NCI-H526 treated with DMSO at 0.1 percent for 48 hours (cell line): ENCODE measurements at places on chromosomes 5 and 9.

GRCh38 chr5:139733698-139734538 lies 61.7 kb upstream of the PSD2 start:
- peak; percentile 81 for DNase-seq

DNA sequence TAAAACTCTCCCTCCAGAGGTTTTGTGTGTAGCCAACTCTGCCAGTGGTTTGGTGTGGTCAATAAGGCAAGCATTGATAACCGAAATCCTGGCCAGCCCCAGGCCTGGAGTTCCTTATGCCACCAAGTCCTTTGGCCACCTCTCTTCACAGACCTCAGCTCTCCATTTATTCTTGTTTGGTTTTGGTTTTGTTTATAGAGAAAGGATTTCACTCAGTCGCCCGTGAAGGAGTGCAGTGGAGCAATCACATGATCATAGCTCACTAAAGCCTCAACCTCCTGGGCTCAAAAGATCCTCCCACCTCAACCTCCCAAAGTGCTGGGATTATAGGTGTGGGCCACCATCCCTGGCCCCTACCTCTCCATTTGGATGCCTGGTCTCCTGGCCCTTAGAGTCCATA lies 55.4 kb upstream of the PPARGC1B start:
- DNase-seq, result no peak

- no peak for DNase-seq
These were observed 249.6 kb downstream of the PIK3R1 start for GRCh38 chr5:68465133-68465532.

GRCh38 chr9:121156263-121156731 lies 45.4 kb downstream of the RAB14 start:
- DNase-seq, result peak; percentile 12

DNA sequence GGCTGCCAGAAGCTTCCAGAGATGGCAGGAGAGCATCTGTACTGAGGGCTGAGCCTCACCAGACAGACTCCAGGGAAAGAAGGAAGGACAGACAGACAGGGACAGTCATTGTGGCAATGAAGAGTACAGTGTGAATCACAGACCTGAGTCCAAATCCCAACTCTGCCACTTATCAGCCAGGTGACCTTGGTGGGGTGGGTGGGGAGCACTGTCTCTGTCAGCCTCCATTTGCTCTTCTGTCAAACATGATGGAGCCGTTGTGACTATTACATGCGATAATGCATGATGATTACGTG lies 85.9 kb upstream of the FSTL4 start:
- DNase-seq, result no peak

DNA sequence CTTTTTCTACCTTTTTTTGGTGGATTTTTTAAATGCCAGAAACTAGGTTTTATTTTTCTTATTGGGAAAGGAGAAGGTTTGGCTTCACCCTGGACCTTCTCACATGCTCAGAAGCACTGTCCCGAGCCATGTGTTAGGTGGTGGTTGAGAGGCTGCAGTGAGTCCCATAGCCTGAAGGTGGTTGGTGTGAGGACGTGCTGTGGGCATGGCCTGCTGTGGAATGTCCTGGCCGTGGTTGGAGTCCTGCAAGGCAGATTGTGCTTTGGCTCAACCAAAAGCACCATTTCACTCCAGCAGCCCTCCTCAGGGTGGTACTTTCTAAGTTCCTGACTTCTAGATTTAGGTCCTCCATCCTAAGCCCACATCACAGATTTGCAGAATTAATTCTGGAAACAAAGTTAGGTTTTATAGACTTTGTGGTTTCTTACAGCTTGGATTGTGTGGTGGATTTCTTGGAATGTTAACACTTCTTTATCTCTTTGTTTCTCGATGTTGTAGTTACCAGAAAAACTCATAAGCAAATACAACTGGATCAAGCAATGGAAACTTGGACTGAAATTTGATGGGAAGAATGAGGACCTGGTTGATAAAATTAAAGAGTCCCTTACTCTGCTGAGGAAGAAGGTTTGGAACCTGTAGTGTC lies 22.6 kb downstream of the OTULIN start:
- no peak for DNase-seq

DNA sequence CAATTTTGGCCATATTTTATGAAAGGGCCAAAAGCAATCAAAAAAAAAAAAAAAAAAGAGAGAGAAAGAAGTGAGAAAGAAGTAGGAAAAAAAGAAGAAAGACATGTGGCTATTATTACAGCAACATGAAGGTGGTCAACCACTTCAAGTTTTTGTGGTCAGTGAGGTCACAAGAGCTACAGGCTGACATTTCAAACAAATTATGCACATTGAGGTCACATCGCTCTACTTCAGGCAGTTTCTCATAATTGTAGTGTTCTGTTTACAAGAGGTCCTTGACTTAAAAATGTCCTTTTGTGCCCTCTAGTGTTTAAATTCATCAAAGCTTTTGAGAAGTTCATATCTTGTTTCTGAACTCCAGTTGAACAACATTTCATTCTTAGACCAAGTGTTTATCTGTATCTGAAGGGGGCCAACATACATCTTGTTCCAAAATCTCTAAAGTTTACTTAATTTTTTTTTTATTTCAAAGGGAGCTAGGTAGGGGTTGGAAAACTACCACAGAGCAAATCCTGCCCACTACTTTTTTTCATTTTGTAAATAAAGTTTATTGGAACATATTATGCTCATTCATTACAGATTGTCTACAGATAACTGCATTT lies 513.1 kb downstream of the PDE4D start:
- DNase-seq, result peak; percentile 9

GRCh38 chr9:34072410-34072809 lies 23.7 kb upstream of the UBAP2 start:
- DNase-seq, result no peak

DNA sequence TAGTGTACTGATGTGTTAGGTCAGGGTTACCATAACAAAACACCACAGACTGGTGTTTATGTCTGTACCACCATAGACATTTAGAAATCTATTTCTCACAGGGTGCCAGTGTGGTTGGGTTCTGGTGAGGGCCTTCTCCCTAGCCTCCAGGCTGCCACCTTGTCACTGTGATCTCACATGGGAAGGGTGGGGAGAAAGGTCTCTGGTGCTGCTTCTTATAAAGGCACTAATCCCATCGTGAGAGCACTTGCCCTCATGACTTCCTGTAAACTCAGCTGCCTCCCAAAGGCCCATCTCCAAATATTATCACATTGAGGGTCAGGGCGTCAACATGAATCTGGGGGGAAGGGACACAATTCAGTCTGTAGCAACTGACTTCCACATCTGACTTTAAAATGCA lies 49.8 kb downstream of the PIK3R1 start:
- no peak for DNase-seq

DNA sequence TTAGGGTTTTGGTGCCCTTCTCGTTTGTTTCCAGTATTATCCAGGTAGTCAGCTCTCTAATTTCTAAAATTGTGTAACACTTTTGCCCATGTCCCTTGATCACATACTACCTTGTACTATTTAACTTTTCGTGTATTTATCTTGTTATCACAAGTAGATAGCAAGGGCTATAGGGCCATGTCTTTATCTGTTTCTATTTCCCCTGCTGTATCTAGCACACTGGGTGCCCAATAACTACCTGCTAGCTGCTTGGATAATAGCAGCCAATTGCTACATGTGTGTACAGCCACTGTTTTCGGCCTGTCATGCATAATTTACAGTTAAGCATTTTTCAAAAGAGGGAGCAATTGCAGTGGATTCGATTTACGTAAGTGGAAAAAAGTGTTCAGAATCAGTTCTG lies 64.8 kb upstream of the TNFAIP8 start:
- DNase-seq, result no peak

DNA sequence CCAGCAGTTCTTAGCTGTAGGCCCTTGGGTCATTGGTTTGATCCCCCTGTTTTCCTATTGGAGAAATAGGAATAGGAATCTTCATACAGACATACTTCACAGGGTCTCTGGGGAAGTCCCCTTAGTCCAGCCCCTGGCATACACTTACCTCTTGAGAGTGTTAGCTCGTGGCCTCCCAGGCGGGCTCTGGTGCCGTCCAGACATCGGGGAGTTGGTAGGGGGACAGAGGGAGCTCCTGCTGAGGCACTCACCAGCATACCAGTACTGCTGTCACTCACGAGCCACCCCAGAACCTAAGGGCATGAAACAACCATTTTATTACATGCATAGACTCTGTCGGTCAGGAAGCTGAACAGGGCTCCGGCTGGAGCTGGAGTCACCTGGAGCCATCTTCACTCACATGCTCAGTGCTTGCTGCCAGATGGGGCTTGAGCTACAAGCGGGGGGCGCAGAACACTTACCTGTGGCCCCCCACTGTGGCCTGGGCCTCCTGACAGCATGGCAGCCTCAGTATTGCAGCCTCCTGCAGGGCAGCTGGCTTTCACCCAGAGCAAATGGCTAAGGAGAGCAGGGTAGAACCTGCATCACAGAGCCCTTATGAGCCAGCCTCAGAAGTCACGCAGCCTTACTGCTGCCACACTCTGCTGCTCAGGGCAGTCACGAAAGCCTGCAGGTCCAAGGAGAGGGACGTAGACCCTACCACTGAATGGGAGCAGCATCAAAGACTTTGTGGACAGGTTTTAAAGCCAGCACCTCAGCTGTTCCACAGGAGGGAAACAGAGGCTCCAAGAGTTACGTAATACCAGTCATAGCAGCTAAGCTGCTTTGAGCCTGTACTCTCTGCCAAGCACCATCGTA lies 58.3 kb upstream of the ANGPTL2 start:
- DNase-seq, result no peak

- DNase-seq, result no peak
These were observed 10.8 kb upstream of the SPATA24 start for GRCh38 chr5:139414581-139415130.

DNA sequence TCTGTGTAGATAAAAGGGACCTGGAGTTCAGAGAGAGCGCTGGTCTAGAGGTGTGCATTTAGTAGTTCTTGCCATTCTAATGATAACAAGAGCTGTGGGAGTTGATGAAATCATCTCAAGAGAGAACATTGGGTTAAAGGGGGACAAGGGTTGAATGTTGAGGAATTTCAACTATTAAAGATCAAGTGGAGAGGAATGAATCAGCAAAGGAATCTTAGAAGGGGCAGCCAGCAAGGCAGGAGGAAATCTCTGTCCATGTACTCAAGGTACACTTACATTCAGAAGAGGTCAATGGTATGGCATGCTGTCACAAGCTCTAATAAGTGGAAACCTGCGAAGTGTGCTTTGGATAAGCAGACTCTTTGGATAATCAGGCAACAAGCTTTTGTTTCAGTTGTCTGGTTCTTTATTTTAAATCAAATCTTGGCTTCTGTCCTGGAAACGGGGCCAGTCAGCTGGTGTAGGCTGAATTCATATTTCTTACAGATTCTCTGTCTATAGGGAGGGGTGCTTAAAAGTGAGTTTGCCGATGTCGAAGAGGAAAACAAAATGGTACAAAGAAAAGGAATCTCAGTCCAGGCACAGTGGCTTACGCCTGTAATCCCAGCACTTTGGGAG lies 320.5 kb upstream of the CD180 start:
- DNase-seq, result no peak

GRCh38 chr9:113311961-113312360 lies 8.8 kb upstream of the RNF183 start:
- no peak for DNase-seq

DNA sequence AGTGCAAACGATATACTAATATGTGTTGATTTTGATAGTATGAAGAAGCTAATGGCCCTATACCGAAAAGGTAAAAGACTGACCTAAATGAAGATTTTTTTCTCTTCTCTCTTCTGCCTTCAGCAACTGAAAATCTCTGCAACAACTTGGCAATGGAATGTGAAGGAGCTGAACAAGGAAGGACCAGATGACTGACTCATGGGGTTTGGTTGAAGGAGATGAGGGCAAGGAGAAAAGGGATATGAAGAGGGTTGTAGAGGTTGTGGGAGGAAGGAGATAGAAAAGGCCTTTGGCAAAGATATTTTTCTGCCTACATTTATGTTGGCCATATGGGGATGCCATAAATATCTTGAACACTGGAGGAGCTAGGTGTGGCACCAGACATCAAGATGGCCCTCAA lies 129.7 kb upstream of the CHD1 start:
- DNase-seq, result no peak

GRCh38 chr5:61748121-61748520 lies 416.1 kb downstream of the ZSWIM6 start:
- DNase-seq, result no peak

DNA sequence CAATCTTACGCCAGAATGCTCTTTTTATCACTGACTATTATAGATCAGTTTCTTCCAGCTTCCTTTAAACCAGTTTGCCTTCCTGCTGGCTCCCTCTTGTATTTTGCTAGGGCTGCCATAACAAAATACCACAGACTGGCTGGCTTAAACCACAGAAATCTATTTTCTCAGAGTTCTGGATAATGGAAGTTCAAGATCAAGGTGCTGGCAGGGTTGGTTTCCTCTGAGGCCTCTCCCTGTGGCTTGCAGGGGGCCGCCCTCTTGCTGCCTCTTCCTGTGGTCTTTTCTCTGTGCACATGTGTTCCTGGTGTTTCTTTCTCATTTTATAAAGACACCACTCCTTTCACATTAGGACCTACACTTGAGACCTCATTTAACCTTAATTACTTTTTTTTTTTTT lies 6.8 kb upstream of the FXN start:
- no peak for DNase-seq

DNA sequence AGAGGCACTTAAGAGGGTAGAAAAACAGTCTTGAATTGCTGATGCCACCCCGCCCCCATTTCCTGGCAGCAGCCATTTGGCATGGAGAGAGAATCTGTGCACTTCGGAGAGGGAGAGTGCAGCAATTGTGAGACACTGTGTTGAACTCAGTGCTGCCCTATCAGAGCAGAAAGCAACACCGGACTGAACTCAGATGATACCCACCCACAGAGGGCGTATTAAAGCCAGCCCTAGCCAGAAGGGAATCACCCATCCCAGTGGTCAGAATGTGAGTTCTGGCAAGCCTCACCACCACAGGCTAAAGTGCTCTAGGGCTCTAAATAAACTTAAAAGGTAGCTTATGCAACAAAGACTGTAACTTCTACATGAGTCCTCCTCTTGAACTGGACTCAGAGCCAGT lies 88.4 kb upstream of the RGS7BP start:
- no peak for DNase-seq

DNA sequence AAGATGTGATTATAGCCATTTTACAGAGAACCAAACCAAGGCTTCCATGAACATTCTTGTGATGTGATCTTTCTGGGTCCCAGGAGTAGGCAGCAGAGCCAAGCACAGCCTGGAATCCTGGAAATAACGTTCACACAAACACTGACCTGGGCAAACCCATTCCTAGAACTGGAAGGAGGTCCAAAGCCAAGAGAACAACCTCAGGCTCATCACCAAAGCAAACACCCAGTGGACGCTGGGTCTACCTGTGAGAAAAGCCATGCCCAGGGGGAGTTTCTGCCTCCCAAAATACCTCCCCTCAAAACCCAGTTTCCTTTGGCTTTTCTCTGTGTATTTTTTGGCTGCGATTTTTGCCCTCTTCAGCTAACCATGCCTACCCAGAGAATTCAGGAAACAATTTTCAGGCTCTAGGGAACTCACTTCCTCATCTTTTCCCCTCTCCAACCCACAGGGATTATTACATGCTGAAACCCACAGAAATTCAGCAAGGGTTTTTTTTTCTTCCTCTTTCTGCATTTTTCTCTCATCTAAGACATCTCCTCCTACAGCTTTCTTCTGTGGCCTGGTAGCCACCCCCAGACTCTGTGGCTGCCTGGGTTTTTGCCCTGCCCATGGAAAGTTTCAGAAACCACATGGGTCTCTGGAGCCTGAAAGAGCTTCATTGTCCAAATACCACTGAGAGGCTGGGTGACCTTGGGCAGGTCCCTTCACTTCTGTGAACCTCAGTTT lies 75.0 kb downstream of the TNC start:
- DNase-seq, result no peak

GRCh38 chr5:62460578-62460983 lies 48.0 kb downstream of the IPO11 start:
- DNase-seq, result peak; percentile 29

GRCh38 chr9:128625391-128626146 lies 31.1 kb downstream of the DYNC2I2 start:
- DNase-seq, result no peak
